Retinal pigment epithelial cell (primary cell): ENCODE measurements at places on chromosomes 2 and 18.

DNA sequence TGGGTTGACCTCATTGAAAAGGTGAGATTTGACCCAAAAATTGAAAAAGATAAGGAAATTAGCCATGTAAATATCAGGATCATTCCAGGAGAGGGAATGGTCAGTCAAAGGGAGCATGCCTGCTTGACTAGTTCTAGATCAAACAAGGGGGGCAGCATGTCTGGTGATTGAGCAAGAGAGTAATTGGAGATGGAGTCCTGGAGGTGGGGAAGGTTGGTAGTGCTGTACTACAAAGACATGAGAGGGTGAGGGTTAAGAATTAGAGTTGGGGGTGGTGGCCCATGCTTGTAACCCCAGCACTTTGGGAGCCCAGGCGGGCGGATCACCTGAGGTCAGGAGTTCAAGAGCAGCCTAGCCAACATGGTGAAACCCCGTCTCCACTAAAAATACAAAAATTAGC lies 2.0 kb downstream of the MRPL30 start:
- DNase-seq, result no peak

GRCh38 chr2:6352906-6353515 lies 512.7 kb downstream of the CMPK2 start:
- DNase-seq, result no peak

GRCh38 chr18:886076-886475 lies 18.6 kb upstream of the ADCYAP1 start:
- DNase-seq, result no peak

GRCh38 chr2:34242763-34243123 lies 643.6 kb upstream of the FAM98A start:
- no peak for DNase-seq
